CD14-positive monocyte (primary cell): ENCODE measurements at places on chromosomes 5 and 9. TPM values are rescaled to one million over a fixed set of nuclear protein-coding genes. Genes with fewer than 3 reads are reported as not detected.

Gene NFIL3
- polyA plus RNA-seq: 76.9 and 253 TPM in 2 replicates

Gene CD72
- 1.6 TPM for polyA plus RNA-seq

Gene IL33
- polyA plus RNA-seq: not detected

Gene IGIP
- 0.10 and 0.75 TPM in 2 replicates for polyA plus RNA-seq

Gene PRUNE2
- polyA plus RNA-seq: 1.8 TPM

Gene COL23A1
- polyA plus RNA-seq: 0.19 and 0.21 TPM in 2 replicates

Gene FAM151B
- polyA plus RNA-seq: 3.2 TPM

Gene UBE2D2
- 19.0 and 41.2 TPM in 2 replicates for polyA plus RNA-seq

Gene LOX
- not detected in 2 replicates for polyA plus RNA-seq

Gene AKNA
- polyA plus RNA-seq: 3.3 TPM

Gene PCDHGC3
- polyA plus RNA-seq: not detected in 2 replicates

GRCh38 chr5:166625210-166625865 is 1666.1 kb upstream of the WWC1 start:
- no peak for DNase-seq

GRCh38 chr5:92969191-92969780 is 611.7 kb downstream of the NR2F1-AS1 start:
- no peak for DNase-seq

DNA sequence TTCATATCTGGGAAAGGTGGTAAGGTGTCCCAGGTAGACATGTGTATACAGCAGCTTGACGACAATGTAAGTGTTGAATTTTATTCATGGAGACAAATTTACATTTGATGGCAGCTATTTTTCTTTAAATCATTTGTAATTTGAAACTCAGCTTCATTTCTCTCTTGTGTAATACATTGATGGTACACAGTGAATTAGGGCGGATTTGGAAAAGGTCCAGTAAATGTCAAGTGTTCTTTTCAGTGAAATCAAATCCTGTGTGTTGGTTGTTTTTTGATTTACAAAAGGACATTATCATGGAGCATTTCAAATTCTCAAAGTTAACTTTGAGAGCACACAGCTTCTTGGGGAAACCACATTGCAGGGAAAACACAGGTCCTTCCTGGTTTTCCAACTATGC is 30.0 kb upstream of the PCSK1 start:
- no peak for DNase-seq

DNA sequence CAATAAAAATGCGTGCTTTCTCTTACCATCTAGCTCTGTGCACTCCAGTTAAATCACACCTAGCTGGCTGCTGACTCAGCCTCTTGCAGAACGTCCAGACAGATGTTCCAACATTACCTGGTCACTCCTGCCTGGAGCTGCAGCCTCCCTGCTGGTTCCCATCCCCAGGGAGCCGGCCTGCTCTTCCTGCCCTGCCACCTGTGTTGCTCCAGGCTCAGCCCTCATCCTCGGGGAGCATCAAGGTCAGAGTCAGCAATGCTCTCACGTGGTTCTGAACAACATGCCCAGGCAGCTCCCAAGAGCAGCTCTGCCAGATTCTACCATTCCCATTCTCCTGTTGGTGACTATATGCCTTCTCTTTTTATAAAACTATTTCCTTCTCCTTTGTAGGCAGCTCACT is 81.3 kb downstream of the GADD45G start:
- no peak for DNase-seq

GRCh38 chr5:116880150-116880549 is 305.5 kb upstream of the SEMA6A start:
- no peak for DNase-seq

- DNase-seq: peak; percentile 99
Observed at GRCh38 chr5:172133359-172134029, 54.5 kb downstream of the STK10 start.

DNA sequence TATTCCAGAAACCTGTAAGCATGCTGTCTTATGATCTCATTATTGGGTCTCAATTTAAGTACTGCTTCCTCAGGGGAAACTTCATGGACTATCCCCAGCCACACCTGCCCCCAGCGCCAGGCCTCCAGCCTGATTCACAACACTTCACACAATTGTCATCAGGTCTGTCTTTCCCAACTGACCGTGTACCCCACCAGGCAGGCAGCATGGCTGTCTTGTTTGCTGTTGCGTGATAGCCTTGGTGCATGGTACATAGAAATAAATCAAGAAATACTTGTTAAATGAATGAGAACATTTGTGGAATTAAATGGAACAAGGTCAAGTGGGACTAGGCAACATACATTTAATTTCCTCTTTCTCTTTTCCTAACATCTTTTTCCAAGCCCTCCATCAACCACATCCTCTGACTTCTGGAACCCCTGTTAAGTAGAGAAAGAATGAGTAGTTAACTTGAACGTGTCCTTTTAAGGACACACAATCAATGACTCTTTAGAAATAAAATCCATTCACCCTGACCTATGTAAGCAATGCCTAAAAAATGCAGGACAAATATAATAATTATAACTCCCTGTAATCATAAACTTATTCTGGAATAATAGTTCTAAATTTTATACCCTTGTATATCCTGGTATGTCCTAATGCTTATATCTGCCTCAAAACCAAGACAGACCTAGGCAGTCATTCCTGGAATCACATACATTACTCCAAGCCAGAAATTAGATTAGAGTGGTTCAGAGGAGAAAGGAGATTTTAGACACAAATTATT is 17.2 kb upstream of the THG1L start:
- DNase-seq: no peak

- DNase-seq: no peak
Observed at GRCh38 chr9:71783120-71783523, 14.8 kb upstream of the CEMIP2 start.

GRCh38 chr5:763397-763796 is 21.1 kb downstream of the ZDHHC11B start:
- no peak for DNase-seq

GRCh38 chr5:73228052-73228451 is 55.1 kb downstream of the TMEM174 start:
- no peak for DNase-seq

GRCh38 chr9:34546102-34546833 is 23.5 kb upstream of the ENHO start:
- DNase-seq: no peak

GRCh38 chr9:115261656-115262081 is 143.7 kb upstream of the TNC start:
- no peak for DNase-seq

DNA sequence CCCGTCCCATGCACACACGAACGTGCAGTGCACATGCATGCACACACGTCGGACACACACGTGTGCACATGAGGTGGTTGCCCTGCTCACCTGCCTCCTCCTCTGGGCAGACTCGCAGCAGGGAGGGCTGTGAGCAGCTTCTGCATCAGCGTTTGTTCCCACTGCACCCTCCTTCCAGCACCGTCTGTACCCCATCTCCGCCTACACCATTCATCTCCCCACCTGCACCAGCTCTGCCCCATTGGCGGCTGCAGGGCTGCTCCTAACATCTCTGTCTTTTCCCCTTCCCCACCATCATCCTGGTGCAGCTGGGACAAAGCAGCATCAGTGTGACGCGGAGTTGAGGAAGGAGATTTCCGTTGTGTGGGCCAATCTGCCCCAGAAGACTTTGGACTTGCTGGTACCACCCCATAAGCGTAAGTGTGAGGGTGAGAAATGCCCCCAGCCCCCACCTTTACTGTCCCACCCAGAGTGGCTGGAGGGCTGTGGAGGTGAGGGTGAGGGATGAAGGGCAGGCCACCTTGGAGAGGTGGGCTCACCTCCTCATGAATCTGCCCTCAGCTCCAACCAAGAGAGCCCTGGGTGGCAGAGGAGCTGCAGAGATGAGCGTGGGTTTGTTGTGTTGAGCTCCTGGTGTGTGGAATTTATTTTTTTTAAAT is 234.6 kb downstream of the CACNA1B start:
- DNase-seq: no peak

DNA sequence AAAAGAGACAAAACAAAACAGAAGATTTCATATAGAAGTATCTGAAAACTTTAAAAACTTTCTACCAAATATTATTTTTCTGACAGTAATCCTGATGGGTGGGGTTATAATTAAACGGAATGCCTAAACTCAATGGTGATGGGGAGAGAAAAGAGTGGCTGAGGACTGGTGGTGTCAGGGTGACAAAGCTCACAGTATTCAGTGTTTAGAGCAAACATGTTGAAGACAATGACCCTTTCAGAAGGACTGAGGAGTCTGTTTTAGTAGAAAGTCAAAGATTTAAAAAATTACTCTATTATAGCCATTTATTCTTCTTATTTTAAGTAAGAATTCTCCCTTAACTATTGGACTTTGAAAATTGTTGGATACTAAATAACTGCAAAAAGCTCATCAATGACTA is 1144.0 kb downstream of the TAF11L14 start:
- DNase-seq: no peak

DNA sequence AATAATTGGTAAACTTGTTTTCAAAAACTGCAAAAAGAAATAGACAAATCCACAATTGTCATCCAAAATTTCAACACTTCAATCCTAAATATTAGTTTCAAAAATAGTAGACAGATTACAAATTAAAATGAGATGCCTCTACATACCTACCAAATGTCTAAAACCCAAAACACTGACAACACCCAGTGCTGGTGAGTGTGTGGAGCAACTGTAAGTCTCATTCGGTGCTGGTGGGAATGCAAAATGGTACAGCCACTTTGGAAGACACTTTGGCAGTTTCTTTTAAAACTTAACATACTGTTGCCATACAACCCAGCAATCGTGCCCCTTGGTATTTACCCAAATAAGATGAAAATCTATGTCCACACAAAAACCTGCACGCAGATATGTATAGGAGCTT is 6.7 kb downstream of the ECM2 start:
- no peak for DNase-seq

DNA sequence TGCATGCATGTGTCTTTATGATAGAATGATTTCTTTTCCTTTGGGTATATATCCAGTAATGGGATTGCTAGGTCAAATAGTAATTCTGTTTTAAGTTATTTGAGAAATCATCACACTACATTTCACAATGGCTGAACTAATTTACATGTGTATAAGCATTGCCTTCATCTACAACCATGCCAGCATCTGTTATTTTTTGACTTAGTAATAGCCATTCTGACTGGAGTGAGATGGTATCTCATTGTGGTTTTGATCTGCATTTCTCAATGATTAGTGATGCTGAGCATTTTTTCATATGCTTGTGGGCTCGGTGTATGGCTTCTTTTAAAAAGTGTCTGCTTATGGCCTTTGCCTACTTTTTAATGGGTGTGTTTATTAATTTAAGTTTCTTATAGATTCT is 102.3 kb upstream of the CCDC112 start:
- no peak for DNase-seq

- DNase-seq: no peak
Observed at GRCh38 chr5:90170261-90170660, 239.3 kb downstream of the CETN3 start.

- DNase-seq: no peak
Observed at GRCh38 chr5:156361436-156362109, 34.6 kb downstream of the SGCD start.
